OCI-LY7 (cell line): ENCODE measurements at places on chromosomes 4 and X.
A peak's percentile ranks its signal among the peaks of the same experiment; 100 is the strongest.

DNA sequence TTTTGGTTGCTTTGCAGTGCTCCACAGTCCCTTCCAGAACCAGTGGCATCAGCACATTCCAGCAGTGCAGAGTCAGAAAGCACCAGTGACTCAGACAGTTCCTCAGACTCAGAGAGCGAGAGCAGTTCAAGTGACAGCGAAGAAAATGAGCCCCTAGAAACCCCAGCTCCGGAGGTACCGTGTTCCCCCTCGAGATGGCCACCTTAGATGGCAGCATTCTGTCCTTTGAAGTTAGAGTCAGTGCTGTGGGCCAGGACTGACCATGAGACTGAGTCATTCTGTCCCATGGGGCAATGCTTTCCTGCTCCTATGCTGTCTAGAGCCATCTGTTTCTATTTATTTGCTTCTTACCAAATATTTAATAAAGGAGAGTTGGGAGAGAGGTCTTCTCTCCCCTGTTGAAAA, 112.3 kb downstream of the KLHL8 start:
- DNase-seq: no peak

DNA sequence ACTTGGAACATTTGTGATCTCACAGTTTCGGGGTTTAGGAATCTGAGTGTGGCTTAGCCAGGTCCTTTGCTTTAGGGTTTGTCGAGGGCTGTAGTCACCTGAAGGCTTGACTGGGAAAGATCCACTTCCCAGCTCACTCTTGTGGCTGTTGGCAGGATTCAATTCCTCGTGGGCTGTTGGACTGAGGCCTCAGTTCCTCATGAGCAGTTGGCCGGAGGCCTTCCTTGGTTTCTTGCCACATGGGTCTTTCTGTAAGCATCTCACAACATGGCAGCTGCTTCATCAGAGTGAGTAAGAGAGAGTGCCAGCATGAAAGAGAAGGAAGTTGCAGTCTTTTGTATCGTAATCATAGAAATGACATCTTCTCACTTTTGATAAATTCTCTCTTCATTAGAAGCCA, 11.1 kb downstream of the TXLNG start:
- DNase-seq: no peak

GRCh38 chr4:176277162-176277904, 8.3 kb upstream of the ASB5 start:
- peak; percentile 51 for DNase-seq

GRCh38 chr4:93779228-93779627, 49.3 kb upstream of the ATOH1 start:
- DNase-seq: no peak

GRCh38 chr4:152165146-152165545, 370.7 kb downstream of the FBXW7 start:
- DNase-seq: no peak

DNA sequence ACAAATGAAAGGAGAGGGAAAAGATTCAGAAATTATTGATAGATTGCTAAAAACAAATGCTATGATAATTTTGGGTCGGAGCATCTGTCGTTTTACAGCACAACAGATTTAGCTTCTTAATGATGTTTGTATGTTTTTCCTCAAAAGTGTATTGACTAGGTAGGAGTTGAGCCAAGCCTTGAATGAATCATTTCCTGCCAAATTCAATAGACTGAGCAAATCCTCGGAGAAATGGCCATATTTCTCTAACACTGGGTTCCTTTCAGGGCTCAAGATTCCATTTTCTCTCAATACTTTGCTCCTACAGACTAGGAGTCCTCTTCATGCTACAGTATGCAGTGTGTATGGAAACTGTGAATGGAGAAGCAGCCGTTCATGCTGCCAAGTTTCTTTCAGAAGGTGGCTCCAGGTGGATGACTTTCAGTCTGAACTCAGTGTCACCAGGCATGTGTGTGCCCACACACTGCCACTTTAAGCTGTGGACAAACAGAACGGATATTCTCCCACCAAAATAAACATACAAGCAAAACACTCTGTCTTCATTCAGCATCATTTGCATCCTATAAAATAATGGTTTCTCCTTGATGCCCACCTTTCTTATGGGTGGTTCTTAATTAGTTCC, 146.0 kb downstream of the TBL1X start:
- no peak for DNase-seq

GRCh38 chrX:24204331-24204730, 54.8 kb downstream of the ZFX start:
- no peak for DNase-seq

DNA sequence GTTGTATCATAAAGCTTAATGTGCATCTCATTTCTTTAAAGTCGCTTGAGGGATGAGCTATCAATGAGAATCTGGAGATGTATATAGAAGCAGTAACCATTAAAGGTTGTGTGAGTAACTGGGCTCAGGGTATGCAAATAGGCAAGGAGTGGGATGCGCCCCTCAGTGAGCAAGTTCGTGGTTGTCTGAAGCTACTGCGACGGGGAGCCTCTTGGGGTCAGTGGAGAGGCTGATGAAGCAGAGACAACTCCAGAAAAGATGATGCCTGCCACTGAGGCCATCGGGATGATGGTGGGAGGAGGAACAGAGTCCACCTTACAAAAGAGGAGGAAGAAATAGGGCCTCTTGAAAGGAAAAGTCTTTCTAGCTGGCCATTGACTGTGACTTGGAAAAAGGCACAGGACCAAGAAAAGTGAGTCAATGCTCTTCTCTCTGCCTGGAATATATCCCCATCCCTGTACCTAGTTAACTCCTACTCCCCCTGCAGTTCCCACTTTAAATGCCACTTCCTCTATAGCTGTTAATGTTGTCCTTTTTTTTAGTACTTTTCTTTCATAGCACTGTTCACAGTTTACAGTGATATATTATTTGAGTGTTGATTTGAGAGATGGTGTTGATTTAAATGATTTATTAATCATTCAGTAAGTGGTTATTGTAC, 51.4 kb upstream of the LSM6 start:
- DNase-seq: no peak

- DNase-seq: no peak
Observed at GRCh38 chr4:26065833-26066232, 151.8 kb downstream of the SMIM20 start.

DNA sequence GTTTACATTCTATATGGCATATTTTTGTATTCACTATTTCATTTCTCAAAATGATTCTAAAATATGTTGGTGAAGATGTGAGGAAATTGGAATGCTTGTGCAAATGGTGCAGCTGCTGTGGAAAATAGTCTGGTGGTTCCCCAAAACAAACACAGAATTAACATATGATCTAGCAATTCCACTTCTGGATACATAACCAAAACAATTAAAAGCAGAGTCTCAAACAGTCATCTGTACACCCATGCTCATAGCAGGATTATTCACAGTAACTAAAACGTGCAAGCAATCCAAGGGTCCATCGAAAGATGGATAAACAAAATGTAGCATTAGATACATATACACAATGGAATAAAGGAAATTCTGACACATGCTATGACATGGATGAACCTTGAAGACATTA, 204.8 kb downstream of the FBXW7 start:
- DNase-seq: no peak

GRCh38 chr4:1139860-1140259, 26.5 kb upstream of the RNF212 start:
- no peak for DNase-seq

DNA sequence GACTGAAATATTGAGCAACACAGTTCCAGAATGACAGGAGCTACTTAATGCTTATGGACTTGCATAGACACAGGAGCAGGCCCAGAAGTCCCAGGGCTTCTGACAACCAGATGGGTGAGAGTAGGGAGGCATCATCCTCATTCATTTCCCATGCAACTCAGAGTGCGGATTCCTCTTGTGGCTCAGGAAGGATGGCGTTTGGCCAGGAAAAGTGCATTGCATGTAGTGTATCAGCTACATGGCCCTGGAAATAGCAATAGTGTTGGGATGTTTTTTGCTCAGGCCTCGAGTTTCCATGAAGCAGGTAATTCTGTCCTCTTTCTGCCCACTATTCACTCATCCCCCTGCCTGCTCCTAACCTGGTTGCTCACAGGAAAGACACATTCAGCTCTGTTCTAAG, 136.6 kb downstream of the PDGFRA start:
- DNase-seq: no peak

DNA sequence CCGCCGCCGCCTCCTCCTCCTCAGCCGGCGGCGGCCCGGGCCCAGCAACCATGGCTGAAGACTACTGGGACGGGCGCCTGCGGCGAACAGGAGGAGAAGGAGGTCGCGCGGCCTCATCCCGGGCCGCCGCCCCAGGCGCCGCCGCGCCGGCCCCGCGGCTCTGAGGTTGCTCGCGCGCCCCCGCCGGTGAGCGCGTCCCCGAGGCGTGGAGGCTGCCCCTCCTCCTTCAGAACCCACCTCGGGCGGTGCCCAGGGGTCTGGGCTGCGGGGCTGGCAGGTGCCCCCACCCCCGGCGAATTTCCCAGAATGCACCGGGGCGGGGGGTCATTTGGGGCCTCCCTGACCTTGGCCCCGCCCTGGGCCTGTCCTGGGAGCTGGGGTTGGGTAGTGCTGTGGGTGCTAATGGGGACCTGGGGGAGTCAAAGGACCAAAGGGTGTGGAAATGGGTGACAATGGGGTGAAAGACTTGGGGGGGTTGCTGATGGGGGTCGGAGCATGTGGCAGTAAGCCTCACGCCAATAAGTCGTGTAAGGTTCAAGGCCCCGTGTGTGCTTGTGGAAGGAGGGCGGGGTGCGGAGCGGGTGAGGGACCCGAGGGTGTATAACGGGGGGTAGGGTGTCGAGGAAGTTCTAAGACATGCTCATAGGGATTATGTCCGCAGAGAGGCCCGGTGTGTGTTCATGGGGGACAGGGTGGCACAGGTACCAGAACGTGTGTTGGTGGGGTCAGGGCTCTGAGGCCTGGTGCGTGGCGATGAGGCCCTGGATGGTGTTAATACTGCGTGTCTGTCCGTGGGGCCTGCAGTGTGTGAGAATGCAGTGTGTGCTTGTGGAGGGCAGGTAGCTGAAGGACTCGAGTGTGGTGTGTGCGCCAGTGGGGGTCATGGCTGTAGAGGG, 687 bp downstream of the CDK16 start:
- DNase-seq: peak; percentile 57

DNA sequence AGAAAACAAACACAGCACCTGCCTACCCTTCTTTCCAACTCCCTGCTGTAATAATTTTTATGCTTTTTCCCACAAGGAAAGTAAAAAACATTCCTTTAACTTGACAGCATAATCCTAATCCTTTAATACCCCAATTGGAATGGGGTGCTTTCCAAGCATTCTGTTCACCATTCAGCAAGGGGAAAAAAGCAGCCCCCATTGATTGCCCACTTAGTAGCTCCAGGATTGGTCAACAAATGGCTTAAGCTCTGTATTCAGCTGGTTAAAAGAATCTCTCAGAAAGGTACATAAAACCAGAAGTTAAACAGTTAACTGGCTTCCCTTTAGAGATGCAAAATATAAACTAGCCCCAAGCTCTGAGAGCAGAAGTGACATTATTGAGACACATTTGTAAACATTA, 194.8 kb upstream of the ATOH1 start:
- no peak for DNase-seq

DNA sequence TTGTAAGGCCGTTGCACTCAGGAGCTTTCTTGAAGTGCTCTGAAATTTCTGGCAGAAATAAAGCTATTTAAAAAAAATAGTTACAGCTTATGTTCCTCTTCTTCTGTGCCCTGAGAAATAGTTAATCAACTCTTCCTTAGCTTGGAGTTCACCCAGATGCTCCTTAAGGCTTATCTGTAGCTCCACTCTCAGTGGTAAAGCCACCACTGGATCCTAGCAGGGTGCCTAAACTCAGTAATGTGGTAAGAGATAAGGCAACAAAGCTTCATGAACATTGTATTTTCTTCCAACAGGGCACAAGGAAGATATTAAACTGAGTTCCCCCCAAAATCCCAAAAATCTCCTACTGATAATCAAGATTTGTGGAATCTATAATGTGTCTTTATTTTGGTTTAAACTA, 299.5 kb downstream of the MAPK10 start:
- no peak for DNase-seq

DNA sequence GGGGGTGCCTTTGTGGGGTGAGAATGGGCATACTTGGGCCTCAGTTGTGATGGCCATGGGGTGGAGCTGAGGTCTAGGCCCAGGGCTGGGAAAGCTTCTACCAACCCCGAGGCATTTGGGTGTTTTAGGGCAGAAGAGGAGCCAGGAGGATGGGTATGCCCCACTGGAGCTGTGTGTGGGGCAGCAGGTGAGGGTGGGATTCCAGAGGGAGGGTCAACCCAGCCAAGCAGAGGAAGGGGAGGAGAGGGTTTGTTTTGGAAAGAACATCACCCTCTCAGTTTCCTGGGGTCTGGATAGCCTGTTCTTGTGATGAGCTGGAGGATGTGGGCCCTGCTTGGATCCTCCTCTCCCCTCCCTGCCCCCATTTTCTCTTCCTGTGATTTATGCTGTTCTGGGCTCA, 620 bp downstream of the IL9R start:
- DNase-seq: no peak
